ENCODE measurements at places on chromosomes 7 and 10.

GRCh38 chr10:17682236-17682946 is 38.4 kb downstream of the STAM start:
- no peak for DNase-seq

- no peak for DNase-seq
Observed at GRCh38 chr7:68559518-68559917, 1038.8 kb upstream of the AUTS2 start.

GRCh38 chr7:127582361-127582760 is 3.0 kb downstream of the GCC1 start:
- DNase-seq = no peak

DNA sequence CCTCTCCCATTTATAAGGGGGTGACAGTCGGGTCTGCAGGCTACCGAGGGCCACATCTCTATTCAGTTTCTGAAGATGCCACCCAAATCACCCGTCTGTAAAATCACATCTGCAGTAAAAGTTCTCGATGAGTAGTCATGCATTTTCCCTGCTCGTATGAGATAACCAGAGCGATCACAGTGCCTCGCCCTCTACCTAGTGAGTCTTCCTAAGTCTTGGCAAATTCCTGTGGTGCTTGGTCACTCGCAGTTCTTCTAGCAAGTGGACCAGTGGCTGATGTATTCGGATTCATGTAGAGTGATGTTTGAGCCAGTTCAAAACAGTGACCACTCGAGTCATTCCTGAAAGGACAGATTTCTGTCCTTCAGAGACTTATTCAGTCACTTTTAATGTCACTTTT is 44.9 kb downstream of the INSYN2A start:
- no peak for DNase-seq

GRCh38 chr10:124160176-124160575 is 66.8 kb upstream of the CHST15 start:
- DNase-seq = no peak

- DNase-seq = no peak
Observed at GRCh38 chr10:79057481-79058275, 11.1 kb upstream of the ZMIZ1 start.

DNA sequence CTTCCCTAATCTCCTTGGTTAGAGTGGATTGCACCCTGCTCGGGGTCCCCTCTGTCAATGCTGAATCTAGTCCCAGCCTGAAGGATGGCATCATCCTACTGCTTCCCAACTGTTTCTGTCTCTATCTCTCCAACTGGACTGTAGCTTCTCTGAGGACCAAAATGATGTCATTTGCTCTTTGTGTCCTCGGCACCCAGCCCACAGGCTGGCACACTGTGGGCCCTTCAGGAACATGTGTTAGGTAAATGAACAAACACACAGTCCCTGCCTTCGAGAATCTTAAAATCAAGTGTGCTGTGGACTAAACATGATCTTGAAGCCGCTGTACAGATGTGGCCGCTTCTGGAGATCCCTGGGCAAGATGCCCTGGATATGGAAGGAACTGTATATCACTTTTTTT is 5.0 kb upstream of the CDH23 start:
- DNase-seq = no peak

DNA sequence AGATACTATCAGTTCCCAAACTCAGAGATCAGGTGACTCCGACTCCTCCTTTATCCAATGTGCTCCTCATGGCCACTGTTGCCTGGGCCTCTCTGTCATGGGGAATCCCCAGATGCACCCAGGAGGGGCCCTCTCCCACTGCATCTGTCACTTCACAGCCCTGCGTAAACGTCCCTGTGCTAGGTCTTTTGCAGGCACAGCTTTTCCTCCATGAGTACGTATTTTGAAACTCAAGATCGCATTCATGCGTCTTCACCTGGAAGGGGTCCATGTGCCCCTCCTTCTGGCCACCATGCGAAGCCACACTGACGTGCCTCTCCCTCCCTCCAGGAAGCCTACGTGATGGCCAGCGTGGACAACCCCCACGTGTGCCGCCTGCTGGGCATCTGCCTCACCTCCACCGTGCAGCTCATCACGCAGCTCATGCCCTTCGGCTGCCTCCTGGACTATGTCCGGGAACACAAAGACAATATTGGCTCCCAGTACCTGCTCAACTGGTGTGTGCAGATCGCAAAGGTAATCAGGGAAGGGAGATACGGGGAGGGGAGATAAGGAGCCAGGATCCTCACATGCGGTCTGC is 162.2 kb downstream of the EGFR start:
- no peak for DNase-seq

DNA sequence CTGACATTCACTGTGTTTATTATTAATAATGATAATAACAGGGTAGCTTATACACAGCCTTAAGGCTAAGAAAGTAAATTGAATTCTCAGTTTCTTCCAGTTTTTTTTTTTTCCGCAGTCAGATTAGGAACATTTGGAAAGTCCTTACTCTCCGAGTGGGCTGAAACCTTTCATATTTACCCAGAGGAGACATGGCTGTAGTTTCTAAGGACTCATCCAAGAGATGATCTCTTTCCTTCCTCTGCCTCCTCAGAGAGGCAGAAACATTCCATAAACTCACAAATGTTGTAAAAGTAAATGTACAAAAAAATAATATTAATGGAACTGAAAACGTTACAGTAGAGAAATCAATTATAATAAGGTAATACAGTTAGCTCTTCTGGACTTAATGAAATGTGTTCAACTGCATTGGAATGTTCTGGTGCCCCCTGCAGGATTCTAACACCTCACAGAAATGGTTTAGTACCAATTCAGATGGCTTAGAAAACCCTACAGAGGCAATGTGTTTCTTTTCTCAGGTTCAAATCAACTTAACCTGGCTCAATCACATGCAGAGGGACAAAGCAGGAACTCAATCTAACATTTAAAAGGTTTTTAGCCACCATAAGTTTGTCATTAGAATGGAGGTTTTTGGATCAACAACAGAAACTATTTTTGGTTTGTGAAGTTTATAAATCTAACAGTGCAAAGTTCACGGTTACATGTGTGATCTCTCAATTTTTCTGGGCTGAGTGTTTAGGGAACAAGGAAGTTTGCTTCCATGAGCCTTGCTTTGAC is 71.7 kb downstream of the ICA1 start:
- no peak for DNase-seq

DNA sequence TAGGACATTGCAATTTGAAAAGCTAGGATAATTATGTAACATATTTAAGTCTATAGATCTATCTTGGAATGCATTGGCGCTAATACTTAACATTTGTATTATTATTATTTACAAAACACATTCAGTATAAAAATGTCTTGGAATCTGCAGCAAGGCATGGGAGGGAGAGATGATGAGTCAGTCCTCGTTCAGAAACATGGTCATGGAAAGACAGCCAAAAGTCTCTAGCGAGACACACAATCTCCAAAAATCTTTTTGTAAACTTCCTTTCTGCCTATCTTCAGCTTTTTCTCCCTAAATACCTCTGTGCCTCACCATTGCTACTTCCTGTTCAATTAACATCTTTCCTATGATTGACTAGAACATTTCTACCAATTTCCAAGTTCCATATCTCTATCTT is 188.4 kb upstream of the CACNA2D1 start:
- DNase-seq = no peak

GRCh38 chr7:115522174-115522573 is 508.4 kb downstream of the TFEC start:
- DNase-seq = no peak

DNA sequence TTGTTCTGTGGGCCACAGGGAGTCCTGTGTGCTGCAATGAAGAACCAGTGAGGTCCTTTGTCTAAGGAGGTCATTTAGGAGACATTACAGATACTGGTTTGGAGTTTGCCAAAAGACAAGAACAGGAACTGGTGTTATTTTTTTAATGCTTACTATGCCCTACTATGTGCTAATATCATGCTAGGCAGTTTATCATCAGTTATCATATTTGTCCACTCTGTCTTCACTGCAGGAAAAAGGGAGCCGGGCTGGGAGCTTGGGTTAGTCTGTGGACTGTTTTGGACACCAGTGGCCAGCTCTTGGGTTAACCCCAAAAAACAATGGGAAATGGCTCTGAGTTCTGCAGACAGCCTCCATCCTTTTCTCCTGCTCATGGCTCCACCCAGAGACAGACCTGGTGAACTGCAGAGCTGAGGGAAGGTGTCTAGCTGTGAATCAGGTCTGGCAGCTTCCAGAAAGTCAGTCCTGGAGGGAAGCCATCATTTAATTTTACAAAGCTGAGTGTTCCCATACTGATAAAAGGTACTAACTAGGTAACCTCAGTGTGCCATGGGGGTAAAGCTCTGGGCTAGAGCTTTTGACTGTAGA is 101.2 kb upstream of the ZNF746 start:
- no peak for DNase-seq

DNA sequence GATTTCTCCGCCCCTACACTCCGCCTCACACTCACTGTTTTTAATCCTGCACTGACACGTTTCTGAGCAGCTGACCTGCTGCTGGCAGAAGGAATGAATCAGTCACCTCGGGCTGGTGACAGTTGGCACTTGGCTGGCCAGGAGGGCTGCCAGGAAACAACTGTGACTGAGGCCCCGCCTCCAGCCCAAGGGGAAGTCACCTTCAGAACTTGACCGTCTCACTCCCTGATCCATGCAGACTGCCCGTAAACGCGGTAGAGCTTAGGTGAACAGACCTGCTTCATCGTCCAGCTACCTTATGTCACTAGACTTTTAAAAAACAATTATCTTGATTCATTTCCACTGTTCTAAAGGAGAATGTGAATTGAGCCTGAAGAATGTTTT is 107.5 kb downstream of the DOCK1 start:
- DNase-seq = no peak

- DNase-seq = no peak
Observed at GRCh38 chr10:44895280-44895679, 15.9 kb upstream of the TMEM72 start.

DNA sequence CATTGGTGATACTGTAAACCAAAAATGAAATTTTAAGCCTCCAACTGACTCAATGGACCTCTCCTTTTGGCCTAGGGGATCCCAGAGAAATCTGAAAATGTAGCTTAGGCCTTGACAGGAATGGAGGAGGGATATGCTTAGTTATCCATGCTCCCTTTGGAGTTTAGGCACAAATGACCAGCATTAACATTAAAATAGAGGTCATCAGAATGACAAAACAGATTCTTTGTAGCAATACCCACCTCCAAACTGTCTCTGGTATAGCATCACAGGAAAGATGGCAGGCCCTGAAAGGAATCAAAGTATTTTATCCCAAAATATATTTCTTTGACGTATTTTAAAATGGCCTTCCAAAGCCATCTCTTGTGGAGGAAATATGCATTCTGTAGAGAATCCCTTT is 39.1 kb upstream of the LRRN3 start:
- DNase-seq = no peak

- no peak for DNase-seq
Observed at GRCh38 chr10:125262409-125262808, 102.0 kb upstream of the CTBP2 start.

- DNase-seq = no peak
Observed at GRCh38 chr10:17805921-17806577, 3.1 kb upstream of the MRC1 start.

DNA sequence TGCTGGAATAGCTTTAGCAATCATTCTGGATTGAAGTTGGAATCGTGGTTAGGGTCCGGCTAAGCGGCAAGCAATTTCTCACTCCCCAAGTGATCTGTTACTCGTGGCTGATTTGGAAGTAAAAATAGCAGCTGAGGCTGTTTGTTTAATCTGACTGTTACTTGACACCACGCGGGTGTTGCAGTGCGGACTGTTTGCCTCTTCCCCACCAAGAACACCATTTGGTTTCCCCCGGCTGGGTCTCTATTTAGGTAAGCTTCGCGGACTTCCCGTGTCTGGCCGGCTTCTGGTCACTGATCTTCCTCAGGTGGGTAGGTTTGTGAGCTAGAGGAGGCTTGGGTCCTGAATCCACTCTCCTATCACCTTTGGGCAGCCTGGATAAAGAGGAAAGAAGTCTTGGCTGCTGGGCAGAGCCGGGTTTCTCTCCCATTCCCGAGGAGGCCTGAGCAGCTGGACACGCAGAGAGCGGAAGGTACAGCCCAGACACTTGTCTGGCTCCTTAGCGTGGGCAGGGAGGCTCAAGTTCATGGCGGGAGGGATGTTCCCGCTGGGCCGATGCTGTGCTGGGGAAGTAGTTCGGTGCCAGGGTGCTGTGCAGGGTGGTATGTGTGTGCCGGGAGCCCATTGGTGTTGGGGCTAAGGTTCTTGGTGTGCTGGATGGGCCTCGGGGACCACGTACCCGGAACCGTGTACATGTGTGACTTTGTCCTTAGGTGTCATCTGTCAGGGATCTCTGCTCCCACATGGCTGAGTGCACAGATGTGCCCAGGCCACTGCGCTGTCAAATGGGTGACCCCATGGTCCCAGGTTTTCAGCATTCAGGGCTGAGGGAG is at the start of gene C10orf71:
Gene C10orf71 (plus strand): TSS at position 188 of the 833 bp plus-strand sequence. CDS start 23,376 bp downstream, outside the sequence.
- DNase-seq = no peak

- DNase-seq = no peak
Observed at GRCh38 chr7:28596245-28596935, 184.1 kb downstream of the CREB5 start.

DNA sequence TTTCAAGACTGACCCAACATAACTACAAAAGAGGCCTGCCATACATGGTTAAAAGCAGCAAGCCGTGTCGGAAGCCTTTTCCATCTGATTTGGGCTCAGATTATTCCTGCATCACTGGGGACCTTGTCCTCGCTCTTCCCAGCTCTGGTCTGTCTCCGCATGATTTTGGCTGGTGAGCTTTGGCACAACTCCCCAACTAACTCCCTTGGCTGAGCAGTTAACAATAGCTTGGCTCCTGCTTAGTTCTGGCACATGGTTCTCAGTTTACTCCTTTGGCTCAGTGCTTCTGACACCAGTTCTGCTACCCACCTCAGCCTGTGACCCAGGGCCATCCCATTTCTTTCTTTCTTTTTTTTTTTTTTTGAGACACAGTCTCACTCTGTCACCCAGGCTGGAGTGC is 17.0 kb downstream of the AGK start:
- DNase-seq = no peak

DNA sequence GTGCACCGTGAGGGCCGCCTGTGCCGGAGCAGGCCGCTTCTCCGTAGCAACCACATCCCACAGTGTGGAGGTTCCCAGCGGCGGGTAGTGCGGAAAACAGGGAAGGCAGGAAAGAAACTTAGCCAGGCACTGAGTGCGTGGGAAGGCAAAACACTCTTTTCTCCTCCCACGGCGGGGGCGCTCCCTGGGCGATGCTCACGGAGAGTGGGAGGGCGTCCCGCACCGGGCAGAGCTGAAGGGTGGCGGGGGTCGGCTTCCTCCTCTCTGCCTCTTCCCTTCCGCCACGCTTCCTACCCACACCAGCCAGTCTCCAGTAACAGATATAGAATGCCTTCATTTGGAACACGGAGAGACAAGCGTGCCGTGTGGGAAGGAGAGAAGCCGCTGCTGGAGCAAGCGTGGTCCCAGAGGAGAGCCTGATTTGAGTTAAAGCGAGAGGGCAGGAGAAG is 252.5 kb downstream of the PAXIP1 start:
- DNase-seq = no peak

- DNase-seq = no peak
Observed at GRCh38 chr7:90469554-90469953, at the start of gene PTTG1IP2. TSS of gene PTTG1IP2 (plus strand) at chr7:90469639. CDS start at chr7:90469787, 148 bp downstream.
